ENCODE measurements at places on chromosomes 12 and 14.

DNA sequence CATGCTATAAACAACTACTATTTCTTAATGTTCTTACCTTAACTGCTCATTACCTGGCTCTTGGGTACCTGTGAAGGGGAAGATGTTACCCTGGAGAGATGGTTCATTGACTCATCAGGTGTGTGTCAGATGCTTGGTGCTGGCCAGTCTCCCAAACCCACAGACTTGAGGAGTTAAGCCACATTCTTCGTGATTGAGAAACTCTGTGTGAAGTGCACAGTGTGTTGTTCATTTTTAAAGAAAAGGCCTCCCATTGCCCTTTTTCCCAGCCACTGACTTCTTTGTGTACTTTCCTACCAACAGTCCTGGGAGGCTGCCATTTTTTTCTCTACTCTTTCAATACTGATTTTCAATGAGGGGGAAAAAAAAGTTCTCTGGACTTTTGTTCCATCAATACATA, 3.2 kb downstream of the MGST1 start:
- H3K27me3 ChIP-seq: peaks cover 5% of the 10 kb centered on the region
- no peak overlapping the region for H3K4me3 ChIP-seq
- H3K4me1 ChIP-seq: no peaks in the 10 kb centered on the region

GRCh38 chr12:69149270-69149669, 90.1 kb upstream of the CPSF6 start:
- no peak overlapping the region for H3K4me3 ChIP-seq
- peaks cover 2% of the 10 kb centered on the region for H3K4me1 ChIP-seq
- H3K36me3 ChIP-seq: no peaks in the 10 kb centered on the region

- peaks cover 7% of the 10 kb centered on the region for H3K36me3 ChIP-seq
- no peaks in the 10 kb centered on the region for H3K27me3 ChIP-seq
- H3K4me1 ChIP-seq: peaks cover 51% of the 10 kb centered on the region
- H3K4me3 ChIP-seq: no peak overlapping the region
- no peak overlapping the region for H3K27ac ChIP-seq
Observed at GRCh38 chr12:121652767-121653497, 16.5 kb downstream of the MORN3 start.

GRCh38 chr14:88668448-88669116, 105.7 kb downstream of the ZC3H14 start:
- H3K36me3 ChIP-seq: no peaks in the 10 kb centered on the region
- DNase-seq: no peak
- peaks cover 3% of the 10 kb centered on the region for H3K4me1 ChIP-seq
- H3K27me3 ChIP-seq: no peaks in the 10 kb centered on the region
- no peak overlapping the region for H3K4me3 ChIP-seq
- H3K27ac ChIP-seq: no peak overlapping the region

DNA sequence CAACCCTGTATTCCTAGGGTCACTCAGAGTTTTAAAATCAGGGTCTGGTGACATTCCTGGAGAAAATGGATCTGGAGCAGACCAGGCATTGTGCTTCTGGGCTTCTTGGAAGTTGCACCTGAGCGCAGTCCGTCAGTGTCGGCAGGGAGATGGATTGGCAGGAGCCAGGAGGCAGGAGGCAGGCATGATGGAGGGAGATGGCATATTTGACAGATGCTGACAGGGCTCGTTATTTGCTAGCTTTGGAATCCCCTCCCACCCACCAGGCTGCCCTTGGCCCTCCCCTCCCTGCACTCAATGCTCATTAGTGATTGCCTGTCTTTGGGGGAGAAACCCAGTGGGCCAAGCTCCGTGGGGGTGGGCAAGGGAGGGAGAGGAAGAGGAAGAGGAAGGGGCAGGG, 4.7 kb downstream of the CISTR start:
- no peak overlapping the region for H3K27ac ChIP-seq
- H3K27me3 ChIP-seq: peaks cover 99% of the 10 kb centered on the region
- DNase-seq: no peak
- H3K4me3 ChIP-seq: no peak overlapping the region
- H3K36me3 ChIP-seq: no peaks in the 10 kb centered on the region
- H3K4me1 ChIP-seq: peaks cover 2% of the 10 kb centered on the region

DNA sequence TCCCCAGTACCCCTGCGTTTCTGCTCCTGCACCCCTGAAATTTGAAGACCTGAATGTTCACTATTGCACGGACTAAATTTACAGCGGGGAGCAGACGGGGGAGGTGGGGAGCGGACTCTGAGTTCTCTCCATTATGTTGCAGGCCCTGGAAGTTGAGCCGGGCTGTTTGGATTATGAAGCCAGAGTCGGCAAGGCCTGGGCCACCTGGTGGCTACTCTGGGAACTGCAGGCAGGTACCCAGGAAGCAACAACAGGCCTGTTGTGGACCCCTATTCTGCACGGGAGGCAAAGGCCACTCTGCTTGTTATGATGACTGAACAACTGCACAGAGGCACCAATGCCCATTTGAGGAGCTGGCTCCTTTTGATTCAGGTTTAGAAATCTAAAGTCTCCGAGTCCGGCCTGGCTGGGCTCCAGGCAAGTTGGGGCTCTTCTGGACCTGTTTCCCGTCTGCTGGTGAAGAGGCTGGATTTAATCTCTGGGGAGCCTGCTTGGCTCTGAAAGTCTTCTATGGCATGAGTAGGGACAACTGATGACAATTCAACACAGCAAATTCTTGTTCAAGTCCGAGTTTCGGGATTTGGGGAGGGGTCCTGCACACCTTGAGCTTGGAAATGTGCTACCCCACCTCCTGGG, 34.1 kb upstream of the FAM181A start:
- no peaks in the 10 kb centered on the region for H3K36me3 ChIP-seq
- no peaks in the 10 kb centered on the region for H3K4me1 ChIP-seq
- peak; percentile 23 for DNase-seq

GRCh38 chr14:30994681-30995620, 30.5 kb upstream of the AP4S1 start:
- no peaks in the 10 kb centered on the region for H3K36me3 ChIP-seq
- no peaks in the 10 kb centered on the region for H3K4me1 ChIP-seq
- no peak overlapping the region for H3K4me3 ChIP-seq
- H3K27me3 ChIP-seq: no peaks in the 10 kb centered on the region
- DNase-seq: no peak

DNA sequence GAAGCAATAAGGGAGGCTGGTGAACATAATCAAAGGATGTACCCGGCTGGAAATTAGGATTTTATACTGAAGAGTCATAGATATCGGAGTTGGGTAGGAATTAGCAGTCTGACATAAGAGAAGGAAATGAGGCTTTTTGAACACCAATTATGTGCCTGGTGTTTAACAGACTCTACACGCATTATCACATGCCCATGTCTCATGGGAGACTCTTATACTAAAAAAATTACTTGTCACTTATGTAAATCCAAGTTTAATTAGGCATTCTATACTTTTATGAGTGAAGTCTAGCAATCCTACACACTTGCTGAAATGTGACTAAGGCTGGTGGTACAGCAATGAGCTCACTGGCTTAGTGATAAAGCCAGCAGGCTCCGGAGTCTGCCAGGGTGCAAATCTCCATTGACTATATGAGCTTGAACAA, 93.5 kb downstream of the NUAK1 start:
- no peaks in the 10 kb centered on the region for H3K27me3 ChIP-seq
- H3K36me3 ChIP-seq: no peaks in the 10 kb centered on the region
- no peak overlapping the region for H3K27ac ChIP-seq

Data from thymus (tissue), 14 donors.